ENCODE measurements at places on chromosomes 12 and 14. TPM values are rescaled to one million over a fixed set of nuclear protein-coding genes. Genes with fewer than 3 reads are reported as not detected.

The STON2 gene
- 20.2 TPM for polyA plus RNA-seq

The CELA1 gene
- polyA plus RNA-seq = not detected

The SMCO2 gene
- not detected for polyA plus RNA-seq

The SERPINA9 gene
- polyA plus RNA-seq = not detected

The GLS2 gene
- not detected for polyA plus RNA-seq

DNA sequence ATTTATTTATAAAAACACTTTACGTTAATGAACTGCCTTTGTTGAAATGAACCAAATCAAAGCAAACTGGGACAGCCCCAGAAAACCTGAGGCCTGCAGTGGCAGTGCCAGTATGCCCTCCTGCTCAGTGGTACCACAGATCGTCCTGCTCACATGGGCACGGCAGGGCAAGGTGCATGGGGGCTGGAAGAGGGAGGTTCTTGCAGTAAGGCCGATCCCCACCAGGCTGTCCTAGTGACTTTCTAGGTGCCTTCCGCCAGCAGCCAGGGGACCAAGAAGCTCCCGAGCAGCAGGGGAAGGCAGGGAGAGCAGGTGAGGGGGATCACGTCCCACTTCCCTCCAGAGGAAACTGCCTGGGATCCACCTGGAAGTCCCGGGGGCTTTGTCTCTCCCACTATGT lies 63.9 kb downstream of the TESC start:
- DNase-seq = no peak

DNA sequence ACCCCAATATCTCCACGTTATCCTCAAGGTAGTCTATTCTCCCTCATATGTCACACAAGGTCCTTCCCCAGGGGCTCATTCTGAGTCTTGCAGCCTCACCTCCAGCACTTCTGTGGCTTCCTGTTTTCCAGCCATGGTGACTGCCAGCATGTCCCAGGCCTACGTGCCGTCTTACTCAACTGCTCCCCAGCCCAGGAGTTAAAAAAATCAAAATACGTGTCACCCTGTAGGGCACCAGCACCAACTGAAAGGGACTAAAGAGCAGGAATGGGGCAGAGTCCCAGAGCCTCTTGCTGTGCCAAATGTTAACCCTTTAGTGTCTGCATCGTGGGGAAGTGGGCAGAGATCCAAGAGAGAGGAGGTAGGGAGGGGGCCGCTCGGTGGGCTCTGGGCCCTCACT lies 37.0 kb upstream of the MED13L start:
- no peak for DNase-seq

DNA sequence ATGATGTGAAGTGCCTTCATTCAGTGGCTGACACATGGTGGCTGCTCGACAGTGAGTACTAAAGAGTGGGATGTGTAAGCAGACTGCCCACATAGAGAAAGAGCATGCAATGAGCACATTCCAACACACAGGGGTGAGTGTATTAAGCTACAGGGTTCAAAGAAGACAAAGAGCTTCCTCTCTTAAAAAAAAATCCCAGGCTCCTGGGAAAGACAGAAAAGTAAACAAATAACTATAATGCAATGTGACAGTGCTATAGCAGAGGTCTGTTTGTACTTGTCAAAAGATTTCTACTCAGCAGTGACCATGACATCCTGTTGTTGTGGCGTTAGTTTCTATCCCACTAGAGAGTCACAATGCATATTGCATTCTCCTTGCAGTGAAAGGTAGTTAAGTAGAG lies 12.4 kb upstream of the PCNX1 start:
- DNase-seq = no peak

GRCh38 chr14:95068080-95068479 lies 89.2 kb downstream of the DICER1 start:
- DNase-seq = no peak

GRCh38 chr12:2891240-2892053 lies 756 bp downstream of the TULP3 start:
- DNase-seq = peak; percentile 18

DNA sequence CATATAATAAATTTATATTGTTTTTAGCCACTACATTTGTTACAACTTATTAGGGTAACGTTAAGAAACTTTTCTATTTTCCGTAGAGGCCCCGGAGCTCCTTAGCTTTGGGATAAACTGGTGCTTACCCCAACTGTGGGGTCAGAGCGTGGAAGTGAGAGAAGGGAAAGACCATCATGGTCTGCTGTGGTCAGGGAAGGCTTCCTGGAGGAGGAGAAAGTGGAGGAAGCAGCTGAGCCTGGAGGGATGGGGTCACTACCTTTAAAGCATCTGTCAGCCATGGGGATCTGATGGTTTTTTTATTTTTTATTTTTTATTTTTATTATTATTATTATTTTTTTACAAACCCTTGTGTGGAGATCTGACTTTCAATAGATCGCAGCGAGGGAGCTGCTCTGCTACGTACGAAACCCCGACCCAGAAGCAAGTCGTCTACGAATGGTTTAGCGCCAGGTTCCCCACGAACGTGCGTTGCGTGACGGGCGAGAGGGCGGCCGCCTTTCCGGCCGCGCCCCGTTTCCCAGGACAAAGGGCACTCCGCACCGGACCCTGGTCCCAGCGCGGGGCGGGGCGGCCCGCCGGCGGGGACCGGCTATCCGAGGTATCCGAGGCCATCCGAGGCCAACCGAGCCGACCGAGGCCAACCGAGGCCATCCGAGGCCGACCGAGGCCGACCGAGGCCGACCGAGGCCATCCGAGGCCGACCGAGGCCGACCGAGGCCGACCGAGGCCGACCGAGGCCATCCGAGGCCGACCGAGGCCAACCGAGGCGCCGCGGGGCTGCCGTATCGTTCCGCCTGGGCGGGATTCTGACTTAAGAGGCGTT lies 1101.2 kb upstream of the TMEM132C start:
- DNase-seq = peak; percentile 91

- peak; percentile 65 for DNase-seq
Observed at GRCh38 chr12:47820631-47821345, 1.1 kb upstream of the HDAC7 start.

DNA sequence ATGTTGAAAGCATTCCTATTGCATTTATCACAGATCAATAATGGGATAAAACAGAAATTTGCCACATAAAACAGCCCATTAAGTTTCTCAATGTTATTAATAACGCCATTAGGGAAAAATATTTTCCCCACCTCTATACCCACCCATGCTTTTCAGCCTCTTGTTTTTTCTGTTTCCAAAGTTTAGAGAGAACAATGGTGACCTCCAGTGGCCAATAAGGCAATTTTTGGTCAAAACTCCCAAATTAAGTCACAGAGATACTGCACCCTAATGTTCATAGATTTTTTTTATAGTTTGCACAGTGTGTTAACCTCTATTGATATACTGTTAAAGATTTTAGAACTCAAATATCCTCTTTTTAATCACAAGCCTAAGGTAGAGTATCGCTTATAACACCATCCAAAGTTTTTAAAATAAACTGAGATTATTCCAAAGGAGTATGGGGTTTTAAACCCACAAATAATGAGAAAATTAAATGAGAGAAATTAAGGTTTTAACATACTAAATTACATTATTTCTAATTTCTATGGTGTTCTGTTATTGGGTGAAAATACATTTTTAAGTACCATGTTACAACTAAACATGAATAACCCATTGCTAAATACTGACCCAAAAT lies 184.7 kb upstream of the DCN start:
- peak; percentile 17 for DNase-seq

DNA sequence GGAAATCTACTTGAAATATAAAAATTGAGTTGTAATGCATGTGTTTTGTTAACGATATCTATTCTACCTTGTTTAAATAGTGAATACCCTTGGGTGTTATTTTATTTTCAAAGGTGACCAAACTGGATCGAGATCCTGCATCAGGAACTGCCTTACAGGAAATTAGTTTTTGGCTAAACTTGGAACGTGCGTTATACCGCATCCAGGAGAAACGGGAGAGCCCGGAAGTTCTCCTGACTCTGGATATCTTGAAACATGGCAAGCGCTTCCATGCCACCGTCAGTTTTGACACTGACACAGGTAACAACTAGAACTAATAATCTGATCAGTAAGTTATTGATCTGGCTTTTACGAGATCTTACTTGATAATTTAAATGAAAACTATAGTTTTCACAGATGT lies 15.9 kb downstream of the DYNC1H1 start:
- DNase-seq = no peak

- no peak for DNase-seq
Observed at GRCh38 chr12:121085069-121085468, 46.0 kb upstream of the OASL start.

DNA sequence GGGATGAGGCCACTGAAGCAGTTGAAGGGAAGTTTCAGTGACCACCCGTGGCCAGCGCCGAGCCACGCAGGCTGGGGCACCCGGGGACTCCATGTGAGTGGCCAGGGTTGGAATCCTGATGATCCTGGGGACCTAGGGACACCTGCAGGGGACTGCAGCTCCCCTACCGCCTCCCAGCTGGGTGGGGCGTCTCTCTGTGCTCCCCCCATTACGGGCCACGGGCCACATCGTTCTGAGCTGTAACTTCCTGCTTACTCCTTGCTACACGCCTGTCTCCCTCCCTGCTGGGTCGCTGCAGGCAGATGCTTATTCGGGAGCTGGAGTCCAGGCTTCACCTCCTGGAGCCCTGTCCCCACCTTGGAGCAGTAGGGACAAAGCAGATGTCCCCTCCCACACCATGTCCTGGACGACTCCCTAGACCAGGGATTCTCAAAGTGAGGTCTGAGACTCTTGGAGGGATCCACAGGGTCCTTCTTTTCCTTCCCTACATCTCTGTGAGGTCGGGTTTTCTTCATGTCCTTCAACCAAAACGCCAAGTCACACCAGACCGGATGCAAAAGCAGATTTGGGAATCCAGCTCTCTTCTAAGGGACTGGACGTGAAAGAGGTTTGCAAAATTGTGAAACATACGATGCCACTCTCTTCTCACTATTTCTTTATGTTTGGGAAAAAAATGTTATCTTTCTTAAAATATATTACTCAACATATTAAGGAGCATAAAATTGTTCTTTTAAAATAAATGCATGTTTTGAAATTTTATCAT lies 85.9 kb upstream of the NCOR2 start:
- DNase-seq = no peak

GRCh38 chr12:46149079-46149464 lies 119.8 kb downstream of the SLC38A1 start:
- DNase-seq = no peak

DNA sequence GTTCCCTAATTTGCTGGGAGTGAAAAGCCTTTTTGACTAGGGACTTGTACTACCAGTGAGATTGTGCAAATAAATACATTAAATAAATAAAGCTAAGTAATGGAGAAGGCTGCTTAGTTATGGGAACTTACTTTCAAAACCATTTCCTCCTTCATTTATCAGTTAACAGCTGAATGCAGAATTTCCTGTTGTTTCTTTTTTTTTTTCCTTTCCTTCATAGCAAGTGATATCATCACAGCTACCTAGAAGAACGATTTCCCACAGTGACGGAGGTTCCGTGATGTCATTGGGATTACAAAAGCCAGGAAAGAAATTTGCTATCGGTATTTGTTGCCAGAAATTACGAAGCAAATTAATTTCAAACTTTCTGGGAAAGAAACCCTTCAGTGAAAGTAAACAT lies 42.1 kb upstream of the SOCS2 start:
- DNase-seq = no peak

- no peak for DNase-seq
Observed at GRCh38 chr14:53542732-53543131, 389.6 kb upstream of the DDHD1 start.

DNA sequence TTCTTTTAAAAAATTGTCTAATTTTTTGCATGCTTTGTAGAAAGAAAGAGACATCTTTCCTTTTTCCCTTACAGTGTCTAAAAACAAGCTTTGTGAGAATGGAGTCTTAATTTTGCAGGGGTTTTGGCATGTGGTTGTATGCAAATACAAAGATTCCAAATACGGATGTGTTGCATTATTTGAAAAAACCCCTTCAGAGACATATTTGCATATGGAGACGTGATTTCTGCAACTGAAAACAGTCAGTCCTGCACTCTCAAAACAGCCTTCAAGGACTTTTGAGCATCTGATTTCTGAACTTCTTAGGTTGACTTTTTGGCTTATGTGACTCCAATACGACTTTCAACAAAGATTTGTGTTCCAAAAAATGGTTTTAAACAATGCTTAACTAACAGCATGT lies 7.8 kb downstream of the IRAK3 start:
- no peak for DNase-seq

GRCh38 chr12:128091101-128091720 lies 175.8 kb upstream of the TMEM132C start:
- no peak for DNase-seq

DNA sequence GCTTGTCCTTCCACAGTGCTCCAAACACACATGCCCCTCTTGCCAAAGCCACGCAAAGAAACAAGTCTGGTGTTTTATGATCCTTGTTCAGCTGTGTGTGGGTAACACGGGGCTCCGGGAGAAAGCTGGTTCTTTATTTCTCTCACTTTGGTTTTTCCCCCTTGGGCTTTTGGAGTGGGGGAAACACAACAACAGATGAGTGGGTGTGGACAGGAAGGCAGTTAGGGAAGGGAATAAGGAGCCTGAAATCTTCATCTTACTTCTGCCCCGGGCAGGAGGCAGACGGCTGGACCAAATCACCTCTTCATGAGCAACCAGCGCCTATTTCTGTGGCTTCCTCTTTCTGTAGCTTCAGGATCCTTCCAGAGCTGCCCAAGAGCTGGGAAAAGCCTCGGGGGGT lies 218.5 kb downstream of the PHETA1 start:
- DNase-seq = no peak

DNA sequence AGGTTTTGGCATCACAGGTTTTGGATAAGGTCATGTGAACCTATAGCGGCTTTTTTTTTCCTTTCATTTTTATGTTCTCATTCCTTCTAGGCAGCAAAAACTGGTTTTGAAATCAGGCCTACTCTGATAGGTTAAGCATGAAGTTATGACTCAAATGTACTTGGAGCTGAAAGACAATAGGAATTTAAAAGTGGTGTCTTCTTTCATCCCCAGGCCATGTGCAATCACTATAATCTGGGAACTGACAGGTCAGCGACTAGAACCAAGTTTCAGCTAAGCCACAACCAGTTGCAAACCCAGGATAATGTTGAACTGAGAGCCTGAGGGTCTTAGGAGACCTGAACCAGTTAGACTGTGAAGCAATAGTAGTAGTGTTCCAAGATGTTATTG lies 74.3 kb downstream of the ANO6 start:
- DNase-seq = no peak

- no peak for DNase-seq
Observed at GRCh38 chr14:59707778-59708561, 131.4 kb upstream of the CCDC175 start.

- no peak for DNase-seq
Observed at GRCh38 chr14:84436528-84436927, 1093.4 kb upstream of the FLRT2 start.

DNA sequence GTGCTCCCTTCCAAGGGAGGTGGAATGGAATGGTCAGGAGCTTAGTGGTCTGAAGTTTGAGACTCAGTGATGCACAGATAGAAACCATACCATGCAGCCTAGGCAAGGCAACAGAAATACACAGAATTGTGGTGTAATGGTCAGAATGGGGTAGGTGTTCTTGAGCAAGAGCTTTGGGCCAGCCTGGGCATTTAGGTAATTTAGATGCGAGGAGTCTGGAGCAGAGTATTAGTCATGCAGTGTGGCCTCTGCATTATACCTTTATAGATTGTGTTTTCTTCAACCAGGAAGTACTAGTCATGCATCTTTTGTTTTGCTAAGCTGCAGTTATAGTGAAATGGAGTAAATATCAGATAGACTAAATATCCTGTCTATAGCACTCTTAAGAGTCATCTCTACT lies 118.3 kb downstream of the DAAM1 start:
- no peak for DNase-seq

GRCh38 chr12:92989715-92990484 lies 60.8 kb upstream of the EEA1 start:
- DNase-seq = no peak

Measured in K562 (cell line).